ENCODE measurements at places on chromosomes 2 and 18. TPM values are rescaled to one million over a fixed set of nuclear protein-coding genes. Genes with fewer than 3 reads are reported as not detected.

Gene ITPRID2
- total RNA-seq, result 76.0 TPM

DNA sequence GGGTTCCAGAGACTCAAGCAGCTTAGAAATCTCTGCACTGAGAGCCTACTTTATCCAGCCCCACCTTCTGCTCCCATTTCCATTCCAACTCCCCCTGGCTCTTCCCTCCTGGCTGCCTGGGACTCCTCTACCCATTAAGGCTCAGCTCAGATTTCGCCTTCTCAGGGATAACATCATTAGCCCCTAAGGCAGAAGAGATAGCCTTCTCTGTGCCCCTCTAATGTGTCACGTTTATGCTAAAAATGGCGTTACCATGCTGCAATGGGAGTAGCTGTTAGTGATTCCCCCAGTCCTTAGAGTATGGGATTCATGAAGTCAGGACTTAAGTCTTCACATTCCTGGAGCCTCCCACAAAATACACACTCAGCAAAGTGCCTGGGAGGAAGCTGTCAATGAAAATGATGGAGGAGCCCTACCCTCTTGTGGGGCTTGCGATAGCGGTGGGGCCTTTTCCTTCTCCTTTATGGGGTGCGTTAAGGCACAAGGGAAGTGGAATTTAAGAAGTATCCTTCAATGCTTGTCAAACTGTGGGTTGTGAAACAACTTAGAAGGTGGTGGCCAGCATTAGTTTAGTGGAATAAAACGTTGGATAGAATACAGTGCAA lies 144.7 kb upstream of the COPS8 start:
- no peak for DNase-seq

DNA sequence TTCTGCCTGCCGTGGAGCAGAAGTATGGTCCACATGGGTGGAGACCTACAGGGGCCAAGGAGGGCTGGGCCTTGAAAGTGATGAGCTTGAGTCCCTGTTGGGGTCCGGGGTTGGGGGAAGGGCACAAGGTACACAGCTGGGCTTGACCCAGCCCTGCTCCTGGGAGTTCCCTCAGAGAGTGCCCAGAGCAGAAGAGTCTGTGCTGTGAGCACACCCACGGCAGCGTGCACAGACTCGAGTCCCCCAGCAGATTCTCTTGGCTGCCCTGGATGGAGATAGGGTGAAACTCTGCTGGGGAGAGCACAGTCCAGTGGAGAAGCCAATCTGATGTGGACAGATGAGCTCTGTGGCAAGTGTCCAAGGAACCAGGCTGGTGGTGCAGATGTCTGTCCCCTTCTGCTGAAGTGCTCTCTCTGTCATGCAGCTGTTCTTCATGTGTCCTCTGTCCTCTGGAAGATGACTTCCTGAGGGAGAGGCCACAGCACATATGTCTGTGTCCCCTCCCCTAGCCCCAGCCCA lies 27.5 kb downstream of the INPP4A start:
- DNase-seq, result no peak

- DNase-seq, result no peak
Observed at GRCh38 chr2:168614172-168615018, 158.3 kb downstream of the CERS6 start.

- no peak for DNase-seq
Observed at GRCh38 chr2:214185546-214185945, 225.3 kb upstream of the VWC2L start.
